Activated B cell treated with CpG ODN at 0.5 μM for 24 hours (primary cell): ENCODE measurements at places on chromosomes 1 and 21.
A peak's percentile ranks its signal among the peaks of the same experiment; 100 is the strongest.

GRCh38 chr1:6124746-6125365 lies 55.3 kb downstream of the CHD5 start:
- DNase-seq = no peak

DNA sequence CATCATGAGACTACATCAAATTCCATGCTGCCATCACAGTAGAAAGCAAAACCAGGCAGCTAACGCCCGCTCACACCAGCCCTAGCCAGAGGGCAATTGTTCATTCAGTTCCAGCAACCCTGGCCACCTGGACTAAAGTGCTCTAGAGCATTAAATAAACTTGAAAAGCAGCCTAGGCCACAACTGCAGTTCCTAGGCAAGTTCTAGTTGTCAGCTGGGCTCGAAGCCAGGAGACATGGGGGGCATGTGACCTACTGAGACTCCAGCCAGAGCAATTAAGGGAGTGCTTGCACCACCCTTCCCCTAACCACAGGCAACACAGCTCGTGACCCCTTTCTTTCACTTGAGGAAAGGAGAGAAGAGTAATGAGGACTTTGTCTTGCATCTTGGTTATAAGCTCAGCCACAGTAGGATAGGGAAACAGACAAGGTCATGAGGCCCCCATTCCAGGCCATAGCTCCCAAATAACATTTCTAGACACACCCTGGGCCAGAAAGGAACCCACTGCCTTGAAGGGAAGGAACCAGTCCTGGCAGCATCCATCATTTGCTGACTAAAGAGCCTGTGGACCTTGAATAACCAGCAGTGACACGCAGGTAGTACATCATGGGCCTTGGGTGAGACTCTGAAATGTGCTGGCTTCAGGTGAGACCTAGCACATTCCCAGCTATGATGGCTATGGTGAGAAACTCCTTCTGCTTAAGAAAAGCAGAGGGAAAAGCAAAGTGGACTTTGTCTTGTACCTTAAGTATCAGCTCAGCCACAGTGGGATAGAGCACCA lies 77.0 kb downstream of the ZZZ3 start:
- DNase-seq = no peak

- DNase-seq = no peak
These were observed 10.5 kb downstream of the DNAH14 start for GRCh38 chr1:224939844-224940425.

DNA sequence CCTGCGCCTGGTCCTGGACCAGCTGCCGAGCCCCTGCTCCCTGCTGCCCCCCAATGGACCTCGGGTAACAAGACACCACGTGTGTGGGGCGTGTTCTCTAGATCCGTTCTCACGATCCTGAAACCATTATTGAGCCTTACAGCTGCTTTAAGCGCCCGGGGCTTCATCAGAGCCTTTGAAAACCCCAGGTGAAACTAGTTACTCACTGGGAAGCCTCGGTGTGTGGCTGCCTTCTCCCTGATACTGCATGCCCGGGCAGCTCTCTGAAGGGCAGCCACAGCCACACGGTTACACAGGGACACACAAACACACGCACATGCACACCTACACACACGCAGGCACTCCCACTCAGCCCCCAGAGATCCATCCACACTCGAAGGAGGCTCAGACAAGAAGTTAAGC lies 5.3 kb downstream of the HES2 start:
- DNase-seq = no peak

DNA sequence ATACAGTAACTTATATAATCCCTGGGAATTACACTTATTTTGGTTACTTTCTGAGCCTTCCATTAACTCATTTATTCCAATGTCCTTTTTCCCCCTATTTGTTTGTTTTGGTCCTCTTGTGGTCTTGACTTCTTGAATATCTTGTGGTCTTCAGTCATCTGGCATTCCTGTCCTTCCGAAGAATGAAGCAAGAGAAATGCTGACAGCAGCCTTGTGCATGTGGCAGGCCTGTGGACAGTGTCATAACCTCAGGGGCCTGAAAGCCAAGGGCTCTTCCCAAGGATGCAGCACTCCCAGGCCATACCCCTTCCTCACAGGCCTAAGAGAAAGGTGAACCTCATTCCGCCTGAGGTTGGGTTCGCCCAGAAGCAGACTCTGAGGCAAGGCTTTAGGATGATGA lies 470.2 kb downstream of the DISC1 start:
- DNase-seq = no peak

DNA sequence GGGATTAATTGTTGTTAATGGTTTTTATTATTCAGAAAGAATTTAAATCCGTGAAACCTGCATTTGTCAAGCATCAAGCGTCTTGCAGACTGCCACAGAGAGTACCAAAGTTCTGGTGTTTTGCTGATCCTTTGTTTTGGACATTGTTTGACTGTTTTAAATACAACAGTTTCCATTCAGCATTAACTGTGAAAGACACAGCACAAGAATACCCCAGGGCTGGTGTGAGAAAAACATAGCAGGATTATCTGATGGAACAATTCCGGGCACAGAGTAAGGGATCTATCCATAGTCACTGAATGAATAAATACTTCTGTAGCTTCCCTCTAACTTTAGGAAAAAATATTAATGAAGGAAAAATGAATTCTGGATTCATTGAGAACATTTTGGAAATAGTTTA lies 202.3 kb downstream of the LTN1 start:
- DNase-seq = no peak

DNA sequence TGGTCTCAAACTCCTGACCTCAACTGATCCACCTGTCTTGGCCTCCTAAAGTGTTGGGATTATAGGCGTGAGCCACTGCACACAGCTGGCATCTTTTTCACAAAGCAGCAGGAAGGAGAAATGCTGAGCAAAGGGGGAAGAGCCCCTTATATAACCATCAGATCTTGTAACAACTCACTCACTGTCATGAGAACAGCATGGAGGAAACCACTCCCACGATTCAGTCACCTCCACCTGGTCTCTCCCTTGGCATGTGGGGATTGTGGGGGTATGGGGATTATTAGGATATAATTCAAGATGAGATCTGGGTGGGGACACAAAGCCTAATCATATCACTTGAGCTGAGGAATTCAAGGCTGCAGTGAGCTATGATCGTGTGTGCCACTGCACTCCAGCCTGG lies 3.0 kb upstream of the MFSD2A start:
- DNase-seq = no peak

DNA sequence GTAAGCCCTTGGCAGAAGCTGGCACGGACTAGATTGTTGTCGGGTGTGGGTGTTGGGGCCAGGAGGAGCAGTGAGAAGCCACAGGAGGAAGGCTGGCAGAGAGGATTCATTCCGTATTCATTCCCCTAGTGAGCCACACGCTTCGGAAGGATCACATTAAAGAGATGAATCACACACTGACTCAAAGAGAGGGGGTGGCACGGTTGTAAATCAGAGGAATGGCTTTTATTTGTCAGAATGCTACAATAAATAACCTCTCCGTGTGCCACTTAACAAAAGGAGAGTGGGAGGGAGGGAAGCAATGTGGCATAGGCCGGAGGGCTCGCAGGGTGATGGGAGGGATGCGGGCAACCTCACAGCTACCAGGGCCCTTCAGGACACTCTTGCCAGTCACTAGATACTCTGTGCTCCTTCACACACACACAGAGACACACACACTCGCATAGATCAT lies 135.5 kb downstream of the HIVEP3 start:
- no peak for DNase-seq

DNA sequence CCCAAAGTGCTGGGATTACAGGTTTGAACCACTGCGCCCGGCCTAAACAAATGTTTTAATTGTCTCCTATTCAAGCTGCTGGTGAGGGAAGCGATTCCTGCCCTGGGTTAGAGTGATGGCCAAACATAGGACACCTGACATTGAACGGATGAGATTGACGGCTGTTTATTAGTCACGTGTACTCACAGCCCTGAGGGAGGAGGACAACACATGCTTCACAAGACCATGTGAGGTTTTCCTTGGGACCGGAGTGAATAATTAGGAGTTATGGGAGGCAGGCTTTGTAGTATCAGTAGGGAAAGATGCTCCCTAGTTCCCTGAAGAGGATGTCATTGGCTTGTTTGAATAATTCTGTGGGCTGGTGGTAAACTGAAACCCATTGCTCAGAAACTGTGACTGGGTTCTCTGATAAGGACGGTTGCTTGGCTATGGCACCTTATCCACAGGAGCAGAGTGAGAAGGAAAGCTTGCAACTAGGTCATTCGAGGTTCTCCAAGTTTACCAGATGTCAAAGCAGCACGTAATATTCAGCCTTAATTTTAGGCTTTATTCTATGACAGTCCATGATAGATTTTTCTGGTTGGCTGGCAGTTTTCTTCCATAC lies 245.8 kb downstream of the PLA2G4A start:
- DNase-seq = no peak

GRCh38 chr1:86460998-86461397 lies 7.7 kb upstream of the CLCA1 start:
- no peak for DNase-seq

DNA sequence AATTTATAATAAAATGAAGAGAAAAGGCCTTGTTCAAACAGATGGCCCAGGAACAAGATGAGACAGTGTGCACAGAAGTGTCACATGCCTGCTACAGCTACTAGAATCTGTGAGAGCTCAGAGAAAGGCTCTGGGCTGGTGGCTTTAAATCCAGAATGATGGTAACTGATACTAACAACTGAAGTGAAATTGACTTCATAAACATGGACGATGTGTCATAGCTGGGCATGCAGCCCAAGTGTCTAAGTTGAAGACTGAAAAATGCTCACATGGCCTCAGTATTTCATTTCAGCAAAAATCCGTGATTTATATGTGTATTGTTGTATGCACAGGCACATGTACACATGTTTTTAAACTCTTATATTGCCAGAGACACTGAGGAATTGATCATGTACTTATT lies 208.3 kb upstream of the RUNX1 start:
- no peak for DNase-seq

GRCh38 chr1:105483436-105483835 lies 1573.0 kb upstream of the PRMT6 start:
- DNase-seq = no peak

DNA sequence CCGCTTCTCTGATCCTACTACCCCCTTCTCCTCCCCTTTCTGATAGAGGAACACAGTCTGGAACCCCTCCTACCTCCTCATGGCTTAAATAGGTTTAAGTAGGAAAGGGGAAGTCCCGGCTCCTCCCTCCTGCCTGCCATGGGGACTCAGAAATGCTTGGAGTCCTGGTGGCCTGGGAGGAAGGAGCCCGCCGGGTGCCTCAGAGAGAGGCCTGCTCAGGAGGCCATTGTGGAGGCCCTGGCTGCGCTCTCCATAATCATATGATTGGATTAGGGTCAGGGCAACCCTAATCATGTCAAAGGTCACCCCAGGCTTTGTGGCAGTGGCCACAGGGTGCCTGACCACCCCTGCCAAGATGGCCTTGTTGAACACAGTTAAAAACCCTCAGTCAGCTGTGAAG lies 29.0 kb downstream of the WNT3A start:
- no peak for DNase-seq

DNA sequence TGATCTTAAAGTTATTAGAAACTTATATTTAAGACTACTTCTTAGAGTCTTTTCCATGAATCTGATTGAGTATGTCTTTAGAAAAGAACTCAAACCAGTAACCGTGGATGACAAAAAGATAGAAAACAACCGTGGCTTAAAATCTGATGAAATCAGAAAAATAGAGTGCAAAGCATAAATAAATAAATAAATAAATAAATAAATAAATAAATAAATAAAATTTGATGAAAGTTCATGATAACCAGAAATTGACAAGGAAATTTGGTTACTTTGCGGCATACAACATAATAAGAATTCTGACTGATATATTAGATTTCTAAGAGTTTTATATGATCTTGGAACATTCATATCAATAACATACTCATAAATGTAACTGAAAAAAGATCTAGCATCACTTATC lies 152.1 kb downstream of the AK5 start:
- no peak for DNase-seq

GRCh38 chr1:80218112-80218511 lies 1211.6 kb upstream of the ADGRL4 start:
- no peak for DNase-seq

- no peak for DNase-seq
These were observed 56.8 kb downstream of the ACP6 start for GRCh38 chr1:147613506-147613905.

DNA sequence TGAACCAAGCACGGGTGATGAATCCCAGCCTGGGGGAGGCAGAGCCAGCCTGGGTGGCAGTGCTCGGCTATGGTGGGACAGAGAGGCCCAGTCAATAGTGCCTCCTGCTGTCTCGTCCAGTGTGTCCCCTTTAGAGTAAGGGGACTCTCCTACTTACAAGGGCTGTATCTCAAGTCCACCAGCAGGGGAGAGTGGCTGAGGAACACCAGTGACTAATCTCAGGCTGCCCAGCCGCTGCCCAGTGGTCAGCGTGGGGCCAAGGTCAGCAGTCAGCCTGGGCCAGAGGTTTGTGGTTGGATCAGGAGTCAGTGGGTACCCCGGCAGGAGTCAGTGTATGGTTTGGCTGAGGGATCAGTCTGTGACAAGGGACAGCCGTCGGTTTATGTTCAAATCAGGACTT lies 109.2 kb upstream of the RUNX3 start:
- DNase-seq = no peak

GRCh38 chr1:51578383-51579109 lies 38.3 kb upstream of the OSBPL9 start:
- no peak for DNase-seq

DNA sequence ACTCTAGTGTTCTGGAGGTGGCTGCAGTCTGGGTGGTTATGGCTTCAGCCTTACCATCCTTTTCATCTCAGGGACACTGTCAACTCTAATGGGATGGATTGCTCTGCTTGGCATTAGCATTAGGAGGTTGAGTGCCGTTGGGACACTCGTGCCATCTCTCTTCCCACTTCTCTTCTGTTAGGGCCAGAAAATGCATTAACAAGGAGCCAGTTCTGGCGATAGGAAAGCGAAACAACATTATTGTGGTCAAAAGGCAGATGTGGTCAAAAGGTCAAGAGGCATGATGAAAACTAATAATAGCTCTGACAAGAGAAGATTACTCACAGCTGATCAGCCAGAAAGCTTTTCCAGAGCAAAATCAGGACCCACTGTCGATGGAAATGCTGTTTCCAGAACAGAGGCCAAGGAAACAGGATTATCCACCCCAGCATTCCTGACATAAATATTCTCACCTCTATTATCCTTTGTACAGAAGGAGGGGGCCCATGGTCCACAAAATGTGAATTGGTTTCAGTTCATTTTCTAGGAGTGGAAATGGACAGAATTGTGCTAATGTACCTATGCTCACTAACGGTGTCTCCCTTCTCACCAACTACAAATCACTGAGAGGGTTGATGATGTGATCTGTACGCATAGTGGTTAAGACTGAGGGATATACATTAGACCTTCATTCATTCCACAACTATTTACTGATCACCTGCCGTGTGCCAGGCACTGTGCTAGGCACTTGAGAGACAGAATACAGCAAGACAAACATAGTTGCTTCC lies 72.0 kb downstream of the ST6GALNAC5 start:
- DNase-seq = no peak

DNA sequence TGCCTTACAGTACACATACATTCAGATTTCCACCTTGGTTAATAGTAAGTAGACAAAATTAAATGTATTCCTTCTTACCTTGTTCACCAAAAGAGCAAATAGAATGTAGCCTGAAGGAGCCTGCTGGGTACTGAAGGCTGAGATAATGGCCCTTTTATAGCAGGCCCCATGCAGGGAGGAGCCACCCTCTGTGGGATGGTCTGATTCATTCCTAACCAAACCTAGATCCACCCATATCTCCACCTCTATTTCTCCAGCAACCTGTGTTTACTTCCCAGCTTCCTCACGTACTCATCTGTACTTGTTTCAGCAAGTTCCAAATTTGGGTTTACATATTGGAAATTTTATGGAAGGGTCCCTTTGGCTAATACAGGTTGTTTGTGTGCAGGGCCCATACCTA lies at the start of gene FLG:
FLG (minus strand) TSS at position 129 of the 400 bp plus-strand sequence. CDS start 9,783 bp downstream, outside the sequence.
- no peak for DNase-seq

- DNase-seq = no peak
These were observed 39.4 kb upstream of the ZNF496 start for GRCh38 chr1:247370786-247371732.

- DNase-seq = peak; percentile 23
These were observed 31.4 kb upstream of the WASF2 start for GRCh38 chr1:27521336-27521831.
